ENCODE measurements at places on chromosomes 1 and 21.

- no peak for DNase-seq
Measured at GRCh38 chr1:232600424-232601258, 29.3 kb downstream of the SIPA1L2 start.

DNA sequence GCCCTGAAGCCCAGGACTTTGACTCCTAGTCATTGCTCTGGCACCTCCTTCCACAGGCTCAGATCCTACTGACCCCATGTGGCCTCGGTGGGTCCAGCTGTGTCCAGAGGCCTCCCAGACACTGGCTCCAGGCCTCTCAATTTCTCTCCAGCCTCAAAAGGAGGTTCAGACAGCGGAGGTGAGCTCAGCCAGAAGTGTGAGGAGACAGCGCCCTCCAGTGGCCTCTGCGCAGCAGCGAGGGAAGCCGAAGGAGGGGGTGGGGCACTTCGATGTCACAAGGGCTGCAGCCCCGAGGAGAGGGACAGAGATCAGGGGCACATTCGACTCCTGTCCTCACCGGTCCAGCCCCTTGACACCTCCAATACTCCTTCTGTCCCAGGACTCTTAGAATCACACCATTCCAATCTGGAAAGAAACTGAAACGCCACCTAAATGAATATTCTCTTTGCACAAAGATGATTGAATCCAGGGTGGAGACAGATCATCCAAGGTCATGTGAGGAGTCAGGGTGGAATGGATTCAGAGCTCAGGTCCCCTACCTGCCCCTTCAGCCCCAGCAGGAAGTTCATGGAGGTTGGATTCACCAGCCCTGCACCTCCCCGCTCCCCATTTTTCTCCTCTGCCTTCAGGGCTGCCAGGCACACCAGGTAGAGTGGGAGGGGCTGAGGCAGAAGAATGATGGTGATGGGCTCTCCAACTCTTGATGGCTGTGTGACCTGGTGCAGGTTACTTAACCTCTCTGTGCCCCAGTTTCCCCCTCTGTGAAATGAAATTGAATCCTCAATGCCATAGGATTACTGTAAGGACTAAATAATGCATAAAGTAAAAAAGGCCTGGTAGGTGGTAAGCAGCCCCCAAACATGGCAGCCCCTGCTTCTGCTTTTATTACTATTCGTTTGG, 34.8 kb upstream of the ZBTB40 start:
- DNase-seq, result peak; percentile 56

GRCh38 chr1:32012709-32013385, 821 bp upstream of the KHDRBS1 start:
- no peak for DNase-seq

DNA sequence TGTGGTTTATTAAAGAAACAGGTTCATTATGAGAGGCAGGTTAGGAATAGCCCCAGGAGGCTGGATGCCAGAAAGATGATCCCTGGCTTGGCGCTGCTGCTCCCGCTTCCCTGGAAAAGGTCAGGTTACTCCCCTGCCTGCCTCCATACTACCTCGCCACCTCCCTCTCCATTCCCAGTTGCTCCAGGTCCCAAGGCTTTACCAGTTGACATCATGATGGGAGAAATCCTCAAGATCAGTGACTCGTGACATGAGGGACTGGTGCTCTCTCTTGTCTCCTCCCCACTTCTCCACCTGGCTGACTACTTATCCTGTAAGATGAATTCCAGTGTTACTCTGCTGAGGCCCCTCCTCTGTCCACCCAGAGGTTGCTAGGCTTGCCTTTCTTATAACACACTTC, 19.7 kb downstream of the VASH2 start:
- no peak for DNase-seq

GRCh38 chr1:71046891-71047634, 553 bp downstream of the PTGER3 start:
- DNase-seq, result peak; percentile 10

DNA sequence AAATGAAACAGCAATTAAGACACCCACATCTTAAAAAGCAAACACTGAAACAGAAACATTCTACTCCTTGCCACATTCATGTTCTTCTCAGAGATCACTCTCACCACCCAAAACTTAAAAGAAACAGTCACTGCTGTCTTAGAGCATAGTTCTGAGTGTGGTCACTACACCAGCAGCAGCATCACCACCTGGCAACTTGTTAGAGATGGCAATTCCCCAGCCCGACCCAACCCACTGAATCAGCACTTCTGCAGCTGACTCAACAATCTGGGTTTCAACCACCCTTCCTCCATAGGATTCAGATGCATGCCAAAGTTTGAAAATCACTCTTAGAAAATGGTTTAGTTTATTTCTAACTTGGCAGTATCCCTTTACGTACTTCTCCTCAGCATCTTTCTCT, 126.1 kb downstream of the CDC42BPA start:
- peak; percentile 94 for DNase-seq

- peak; percentile 26 for DNase-seq
Measured at GRCh38 chr1:212162635-212163034, 122.6 kb upstream of the PPP2R5A start.

- no peak for DNase-seq
Measured at GRCh38 chr21:34782506-34783360, 113.9 kb downstream of the CLIC6 start.

GRCh38 chr1:155141749-155142148, 1.4 kb upstream of the DPM3 start:
- DNase-seq, result no peak

DNA sequence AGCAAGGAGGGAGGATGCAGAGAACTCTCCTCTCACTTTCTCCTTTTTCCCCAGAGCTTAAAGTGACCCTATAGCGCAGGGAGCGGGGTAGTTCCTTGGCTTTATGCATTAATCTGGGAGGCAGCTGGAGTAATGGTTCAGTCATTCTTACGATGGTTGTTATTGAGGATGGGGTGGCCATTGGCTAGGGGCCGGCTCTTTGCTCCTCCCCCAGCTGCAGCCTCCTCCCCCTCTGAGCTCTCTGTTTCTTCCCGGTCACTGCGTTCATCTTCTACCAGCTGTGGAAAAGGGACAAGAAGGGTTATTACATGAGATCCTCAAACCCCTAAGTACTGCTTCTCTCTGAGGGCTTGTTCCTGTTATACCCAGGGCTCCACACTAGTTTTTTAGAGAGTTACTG, 8.6 kb downstream of the CERS2 start:
- no peak for DNase-seq

DNA sequence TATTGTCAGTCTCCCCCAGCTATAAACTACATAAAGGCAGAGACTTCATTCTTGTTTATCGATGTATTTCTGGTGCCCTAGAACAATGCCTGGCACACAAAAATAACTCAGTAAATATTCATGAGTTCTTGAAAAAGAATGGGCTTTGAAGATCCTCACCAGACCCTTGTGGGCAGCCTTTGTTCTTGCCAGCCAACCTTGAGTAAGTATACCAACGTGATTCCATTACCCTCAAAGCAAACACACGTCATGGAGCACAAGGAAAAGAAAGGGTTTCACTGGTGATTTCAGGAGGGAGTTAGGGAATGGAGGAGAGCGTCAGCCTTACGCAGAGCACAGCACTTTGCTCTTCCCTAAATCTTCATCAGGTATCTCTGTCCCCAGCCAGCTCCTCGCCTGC, 29.4 kb downstream of the NMNAT2 start:
- DNase-seq, result no peak

- DNase-seq, result no peak
Measured at GRCh38 chr1:68293122-68293521, 60.8 kb upstream of the WLS start.

GRCh38 chr21:42393443-42393950, 2.4 kb downstream of the TMPRSS3 start:
- no peak for DNase-seq

DNA sequence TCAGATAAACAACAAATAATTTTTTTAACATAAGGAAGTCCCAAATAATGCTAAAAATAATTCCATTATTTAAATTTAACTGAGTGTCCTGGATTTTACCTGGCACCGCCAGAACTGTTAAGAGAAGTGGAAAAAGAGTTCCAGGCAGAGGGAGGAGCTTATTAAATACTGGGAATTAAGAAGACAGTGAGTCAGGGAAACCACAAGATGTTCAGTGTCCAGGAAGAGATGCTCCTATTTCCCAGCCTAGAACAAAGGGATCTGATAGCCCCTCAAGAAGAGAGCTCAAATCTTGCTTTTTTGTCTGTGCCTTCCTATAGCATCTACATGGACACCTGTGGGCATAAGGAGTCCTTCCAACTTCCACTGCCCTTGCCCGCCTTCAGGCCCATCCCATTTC, 85.9 kb downstream of the PGM1 start:
- DNase-seq, result no peak

DNA sequence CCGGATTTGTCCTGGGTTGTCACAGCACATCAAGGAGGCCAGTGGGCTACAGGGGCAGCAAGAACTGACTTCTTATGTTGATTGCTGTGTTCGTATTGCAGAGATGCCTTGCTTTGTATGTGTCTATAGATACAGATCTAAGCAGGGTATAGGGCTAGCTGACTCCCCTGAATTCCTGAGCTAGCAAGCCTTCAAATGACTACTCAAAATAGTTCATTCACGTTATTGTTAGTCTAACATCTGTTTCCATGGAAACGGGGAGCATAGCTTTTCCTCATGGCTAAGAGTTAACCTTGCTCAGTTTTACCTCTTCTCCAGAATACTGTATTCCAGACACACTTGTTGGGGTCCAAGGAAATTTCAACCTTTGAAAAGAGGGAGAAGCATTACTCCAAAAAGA, 24.1 kb downstream of the TRIM45 start:
- DNase-seq, result no peak

GRCh38 chr1:71267220-71267619, 186.4 kb upstream of the ZRANB2 start:
- no peak for DNase-seq
